ENCODE measurements at places on chromosomes 11 and 22. TPM values are rescaled to one million over a fixed set of nuclear protein-coding genes. Genes with fewer than 3 reads are reported as not detected.

- no peak for DNase-seq
These were observed 11.4 kb upstream of the ADSL start for GRCh38 chr22:40334899-40335298.

- DNase-seq = no peak
These were observed 53.9 kb upstream of the PHOX2A start for GRCh38 chr11:72297828-72298227.

- DNase-seq = no peak
These were observed 23.3 kb upstream of the FAR1 start for GRCh38 chr11:13644997-13645687.

OR4C11 gene
- not detected for polyA plus RNA-seq

GRCh38 chr11:112628676-112629075 lies 332.5 kb upstream of the NCAM1 start:
- no peak for DNase-seq

GRCh38 chr11:37817727-37818270 lies 1219.8 kb upstream of the RAG2 start:
- no peak for DNase-seq

OR51E2 gene
- 1.00 TPM for polyA plus RNA-seq

PKNOX2 gene
- 13.5 TPM for polyA plus RNA-seq

DNA sequence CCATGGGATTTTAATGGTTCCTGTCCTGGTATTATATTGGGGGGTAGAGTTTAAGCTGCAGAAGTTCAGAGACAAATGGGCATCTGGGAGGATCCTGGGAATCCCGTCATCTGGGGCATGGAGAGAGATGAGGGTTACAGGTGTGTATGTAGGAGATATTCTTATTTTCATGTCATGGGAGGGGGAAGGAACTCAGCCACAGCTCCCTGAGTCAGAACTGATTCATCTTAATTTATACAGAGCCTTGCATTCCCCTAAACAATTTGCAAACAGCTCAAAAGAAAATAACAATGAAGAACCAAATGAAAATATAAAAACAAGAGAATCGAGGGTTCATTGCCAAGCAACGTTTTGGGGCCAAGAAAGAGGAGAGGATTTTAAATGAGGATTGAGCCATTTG lies 155.9 kb upstream of the TBCEL start:
- DNase-seq = no peak

UBXN1 gene
- 147 TPM for polyA plus RNA-seq

DNA sequence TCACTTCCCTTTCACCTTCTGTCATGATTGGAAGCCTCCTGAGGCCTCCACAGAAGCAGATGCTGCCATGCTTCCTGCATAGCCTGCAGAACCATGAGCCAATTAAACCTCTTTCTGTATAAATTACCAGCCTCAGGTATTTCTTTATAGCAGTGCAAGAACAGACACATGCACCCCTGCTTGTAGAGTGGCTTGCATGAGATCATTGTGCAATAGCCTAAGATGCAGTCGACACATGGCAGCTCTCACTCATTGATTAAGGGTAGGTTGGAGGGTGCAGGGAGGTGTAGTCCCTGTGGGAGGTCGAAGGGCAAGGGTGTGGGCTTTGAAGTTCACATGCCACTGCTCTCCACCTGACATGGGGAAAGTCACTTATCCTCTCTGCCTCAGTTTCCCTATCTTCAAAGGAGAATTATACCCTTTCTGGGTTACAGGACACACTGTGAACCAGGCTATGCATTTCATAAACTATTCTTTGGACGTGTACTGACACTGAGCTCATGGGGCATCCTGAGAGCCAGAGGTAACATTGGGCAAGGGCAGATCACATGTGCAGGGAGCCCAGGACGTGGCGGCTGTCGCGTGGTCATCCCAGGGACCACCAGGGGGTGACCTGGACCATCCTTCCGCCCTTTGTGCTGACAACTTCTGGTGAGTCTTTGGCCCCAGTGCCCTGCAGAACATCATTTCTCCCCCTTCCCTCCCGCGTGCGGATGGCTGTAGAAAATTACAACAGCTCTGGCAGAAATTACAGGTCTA lies 69.2 kb upstream of the SHANK2 start:
- no peak for DNase-seq

KCNE3 gene
- polyA plus RNA-seq = 30.1 TPM

DNA sequence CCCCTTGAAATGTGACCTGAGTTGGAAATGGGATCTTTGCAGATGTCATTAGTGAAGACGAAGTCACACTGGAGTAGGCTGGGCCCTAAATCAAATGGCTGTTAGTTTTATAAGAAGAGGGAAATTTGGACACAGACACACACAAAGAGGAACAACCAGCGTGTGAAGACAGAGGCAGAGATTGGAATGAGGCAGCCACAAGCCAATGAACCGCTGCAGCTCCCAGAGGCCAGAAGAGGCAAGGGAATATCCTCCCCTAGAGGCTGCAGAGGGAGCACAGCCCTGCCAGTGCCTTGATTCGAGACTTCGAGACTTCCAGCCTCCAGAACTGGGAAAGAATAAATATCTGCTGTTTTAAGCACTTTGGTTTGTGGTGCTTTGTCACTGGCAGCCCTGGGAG lies 484.5 kb downstream of the MN1 start:
- no peak for DNase-seq

DNA sequence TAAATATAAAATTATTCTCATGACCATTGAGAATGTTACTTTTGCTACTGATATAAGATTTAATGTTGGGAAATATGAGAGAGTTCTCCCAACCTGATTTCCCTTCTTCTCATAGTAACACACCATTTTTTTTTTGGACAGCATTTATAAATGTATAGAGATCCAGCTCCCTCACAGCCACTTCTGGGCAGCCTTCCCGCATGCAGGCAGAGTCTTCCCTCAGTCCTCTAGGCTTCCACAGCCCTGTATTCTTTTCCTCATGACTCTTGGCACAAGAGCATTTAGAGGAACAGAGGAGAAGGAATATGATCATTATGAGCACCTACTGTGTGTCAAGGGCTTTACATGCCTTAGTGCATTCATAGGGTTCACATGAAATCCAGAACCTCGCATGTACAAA lies 9.0 kb downstream of the DTX4 start:
- no peak for DNase-seq

DNA sequence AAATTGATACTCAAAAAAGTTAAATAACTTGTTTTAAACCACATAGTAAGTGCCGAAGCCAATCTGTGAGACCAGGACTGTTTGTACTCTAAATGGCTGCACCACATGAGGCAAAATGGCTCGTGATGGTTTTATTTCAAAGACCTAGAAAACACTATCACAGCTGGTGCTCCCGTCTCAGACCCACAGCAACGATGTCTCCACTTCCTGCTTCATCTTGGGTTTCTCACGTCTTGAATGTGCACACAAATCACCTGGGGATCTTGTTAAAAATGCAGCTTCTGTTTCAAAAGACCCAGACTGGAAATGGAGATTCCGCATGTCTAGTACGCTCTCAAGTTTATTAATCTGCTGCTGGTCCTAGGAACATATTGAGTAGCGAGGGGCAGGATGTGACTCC lies 1.2 kb downstream of the CD3E start:
- no peak for DNase-seq

- no peak for DNase-seq
These were observed 67.9 kb downstream of the YAP1 start for GRCh38 chr11:102177974-102178631.

DNA sequence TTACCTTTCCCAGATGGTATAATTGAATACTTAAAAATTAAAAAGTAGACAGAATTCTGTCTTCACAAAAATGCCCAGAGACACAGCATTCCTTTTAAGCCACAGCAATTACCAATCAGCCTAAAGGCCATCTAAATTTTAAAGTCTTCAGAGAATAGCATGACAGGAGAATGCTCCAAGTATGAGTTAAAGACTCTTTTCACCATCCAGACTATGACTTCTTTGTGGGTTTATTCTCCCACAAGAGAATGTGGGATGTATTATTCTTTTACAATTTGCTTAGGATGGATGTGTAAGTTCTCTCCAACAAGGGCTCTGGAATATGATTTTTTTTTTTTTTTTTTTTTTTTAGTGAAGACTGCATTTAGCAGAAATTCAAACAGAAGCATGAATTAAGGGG lies 249.9 kb downstream of the TTC28 start:
- no peak for DNase-seq

DNA sequence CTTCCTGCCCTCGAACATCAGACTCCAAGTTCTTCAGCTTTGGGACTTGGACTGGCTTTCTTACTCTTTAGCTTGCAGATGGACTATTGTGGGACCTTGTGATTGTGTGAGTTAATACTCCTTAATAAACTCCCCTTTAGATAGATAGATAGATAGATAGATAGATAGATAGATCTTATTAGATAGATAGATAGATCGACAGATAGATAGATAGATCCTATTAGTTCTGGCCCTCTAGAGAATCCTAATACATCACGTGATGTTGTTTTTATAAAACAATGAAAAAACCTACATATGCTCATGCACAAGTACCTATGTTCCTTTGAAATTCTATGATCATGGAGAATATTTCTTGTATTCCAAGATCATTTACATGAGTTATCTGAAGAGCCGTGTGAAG lies 23.9 kb downstream of the APOBEC3H start:
- no peak for DNase-seq

- no peak for DNase-seq
These were observed 1.7 kb upstream of the TXNRD2 start for GRCh38 chr22:19943082-19944026.

DNA sequence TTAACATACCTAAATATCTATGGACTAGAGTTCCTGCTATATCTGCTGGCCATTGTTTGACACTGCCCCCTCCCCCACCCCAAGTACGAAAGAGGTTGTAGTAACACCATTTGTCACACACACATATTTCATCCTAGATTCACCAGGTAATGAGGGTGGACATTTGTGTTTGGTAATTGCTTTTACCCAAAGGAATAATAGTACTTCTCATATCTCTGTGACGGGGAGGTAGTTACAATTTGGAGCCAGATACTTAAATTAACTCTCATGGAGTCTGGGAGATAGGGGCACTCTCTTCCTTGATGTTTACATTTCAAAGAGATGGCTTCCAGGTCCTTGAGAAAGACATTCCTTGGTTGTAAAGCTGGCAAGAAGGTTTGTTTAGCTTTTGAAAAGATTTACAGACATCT lies 38.7 kb downstream of the REXO2 start:
- DNase-seq = no peak

DNA sequence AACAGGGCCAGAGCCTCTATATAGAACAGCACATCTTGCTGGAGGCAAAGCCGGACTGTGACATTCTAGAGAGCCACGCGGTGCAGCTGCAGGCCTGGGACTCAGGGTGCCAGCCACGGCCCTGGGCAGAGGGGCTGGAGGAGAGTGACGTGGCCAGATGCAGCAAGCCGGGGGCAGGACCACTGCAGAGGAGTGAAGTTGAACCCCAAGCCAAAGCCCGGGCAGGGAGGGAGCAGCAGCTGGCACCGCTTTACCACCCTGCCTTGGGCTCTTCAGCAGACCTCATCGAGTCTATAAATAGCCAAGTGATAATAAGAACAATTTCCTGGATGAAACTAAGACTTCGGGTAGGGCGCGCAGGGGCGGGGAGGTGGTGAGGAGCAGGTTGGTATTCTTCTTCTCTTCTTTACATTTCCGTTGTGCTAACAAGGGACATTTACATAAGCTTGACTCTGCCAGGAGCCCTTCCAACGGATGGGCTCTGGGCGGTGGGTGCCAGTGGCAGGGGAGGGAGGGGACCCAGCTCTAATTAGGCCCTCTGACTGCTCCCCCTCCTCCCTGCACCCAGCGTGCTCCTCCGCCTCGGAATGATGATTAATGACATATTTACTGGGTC lies 110.2 kb downstream of the ST3GAL4 start:
- DNase-seq = no peak

DNA sequence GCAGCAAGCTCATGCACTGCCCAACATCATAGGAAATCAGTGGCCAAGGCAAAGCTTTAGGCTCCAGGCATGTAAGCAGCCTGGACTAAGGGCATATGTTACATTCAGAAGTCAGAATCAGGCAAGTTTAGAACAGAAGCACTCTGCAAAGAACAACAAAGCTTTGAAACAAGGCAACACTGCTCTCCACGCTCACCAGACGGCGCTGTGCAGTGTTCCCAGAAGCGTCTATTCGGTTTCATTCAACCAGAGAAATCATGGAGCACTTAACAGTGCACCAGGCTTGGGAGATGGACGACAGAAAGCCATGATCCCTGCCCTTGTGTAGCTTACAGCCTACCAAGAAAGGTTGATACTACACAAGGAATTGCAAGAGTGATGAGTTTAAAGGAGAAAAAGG lies 555.8 kb downstream of the BUD13 start:
- DNase-seq = no peak

GRCh38 chr11:112292785-112293407 lies 32.2 kb upstream of the PLET1 start:
- DNase-seq = no peak

SEPTIN5 gene
- polyA plus RNA-seq = 34.7 TPM

DNA sequence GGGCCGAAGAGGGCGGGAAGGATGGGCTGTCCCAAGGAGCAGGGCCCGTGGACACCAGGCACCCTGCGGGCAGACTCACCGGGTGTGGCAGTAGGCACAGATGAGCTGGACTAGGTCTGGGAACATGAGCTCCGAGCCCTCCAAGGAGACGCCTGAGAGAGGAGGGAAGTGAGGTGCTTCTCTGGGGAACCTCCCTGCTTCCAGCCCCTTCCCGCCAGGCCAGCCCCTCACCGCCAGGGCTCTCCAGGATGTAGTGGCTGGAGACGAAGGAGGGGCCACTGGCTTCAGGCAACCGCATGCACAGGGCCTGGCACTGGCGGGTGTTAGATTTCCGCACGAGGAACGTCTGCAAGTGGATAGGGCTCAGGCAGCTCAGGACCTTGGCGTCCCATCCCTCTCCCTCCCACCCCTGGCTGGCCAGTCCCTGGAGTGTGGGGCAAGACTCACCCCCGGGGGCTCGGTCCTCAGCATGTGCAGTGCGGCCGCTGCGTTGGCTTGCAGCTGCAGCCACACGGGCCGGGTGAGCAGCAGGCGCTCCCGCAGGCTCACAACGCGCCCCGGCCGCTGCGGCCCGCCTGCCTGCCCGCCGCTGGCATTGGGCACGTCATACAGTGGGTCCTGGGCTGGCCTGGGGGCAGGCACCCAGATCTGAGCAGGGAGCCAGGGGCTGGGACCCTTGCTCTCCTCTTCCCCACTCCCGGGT lies 552 bp downstream of the RIN1 start:
- DNase-seq = no peak
